IMR-90 (cell line): ENCODE measurements at places on chromosomes 5 and 9.

- no peak for DNase-seq
These were observed 20.7 kb downstream of the EHMT1 start for GRCh38 chr9:137639303-137640051.

DNA sequence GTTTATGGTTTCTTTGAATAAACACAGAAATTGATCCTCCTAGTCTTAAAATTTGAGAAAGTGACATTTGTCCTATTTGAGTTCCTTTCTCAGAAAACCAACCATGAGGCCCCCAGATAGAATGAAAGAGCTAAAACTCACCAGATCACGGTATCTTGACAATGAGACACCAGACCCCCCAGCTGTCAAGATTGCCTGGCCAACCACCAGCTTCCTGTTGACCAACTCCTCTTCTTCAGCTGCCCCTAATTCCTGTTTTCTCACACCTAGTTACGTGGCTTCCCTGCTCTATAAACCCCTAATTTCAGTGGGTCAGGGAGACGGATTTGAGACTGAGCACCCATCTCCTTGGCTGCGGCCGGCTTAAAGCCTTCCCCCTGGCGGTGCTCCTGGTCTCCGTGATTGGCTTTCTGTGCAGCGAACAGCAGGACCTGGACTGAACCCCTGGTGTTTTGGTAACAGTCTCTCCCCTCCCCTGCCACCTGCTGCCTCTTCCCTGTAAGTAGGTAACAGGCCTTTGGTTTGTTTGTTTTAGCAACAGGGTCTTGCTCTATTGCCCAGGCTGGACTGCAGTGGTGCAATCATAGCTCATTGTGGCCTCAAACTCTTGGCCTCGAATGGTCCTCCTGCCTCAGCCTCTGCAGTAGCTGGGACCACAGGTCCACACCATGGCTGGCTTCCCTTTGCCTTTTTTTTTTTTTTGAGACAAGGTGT is 4.8 kb upstream of the ENTPD2 start:
- no peak for DNase-seq

DNA sequence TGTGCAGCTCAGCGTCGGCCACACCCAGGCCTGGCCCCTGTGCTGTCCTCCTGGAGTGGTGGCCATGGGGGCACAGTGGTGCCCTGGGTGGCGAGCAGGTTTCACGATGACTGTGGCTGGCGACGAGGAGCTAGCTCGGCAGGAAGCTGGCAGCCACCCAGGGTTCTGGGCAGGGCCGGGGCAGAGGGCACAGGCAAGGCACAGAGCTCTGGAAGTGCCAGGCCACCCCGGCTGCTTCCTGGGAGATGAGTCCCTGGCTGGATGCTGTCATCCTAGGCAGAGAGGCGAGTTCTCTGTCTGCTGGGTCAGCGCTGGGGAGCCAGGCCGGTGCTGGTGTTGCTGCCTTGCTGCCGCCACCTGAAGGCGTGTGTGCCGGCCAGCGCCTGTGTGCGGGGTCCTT is 51.7 kb downstream of the RXRA start:
- no peak for DNase-seq

- no peak for DNase-seq
These were observed 35.2 kb downstream of the ARHGAP26 start for GRCh38 chr5:142805339-142805738.

GRCh38 chr9:129949821-129950220 is 93.2 kb downstream of the FNBP1 start:
- no peak for DNase-seq

- peak; percentile 51 for DNase-seq
These were observed 367.6 kb downstream of the PDE4D start for GRCh38 chr5:59525957-59526356.

GRCh38 chr5:121038438-121038837 is 574.3 kb downstream of the PRR16 start:
- DNase-seq: no peak

DNA sequence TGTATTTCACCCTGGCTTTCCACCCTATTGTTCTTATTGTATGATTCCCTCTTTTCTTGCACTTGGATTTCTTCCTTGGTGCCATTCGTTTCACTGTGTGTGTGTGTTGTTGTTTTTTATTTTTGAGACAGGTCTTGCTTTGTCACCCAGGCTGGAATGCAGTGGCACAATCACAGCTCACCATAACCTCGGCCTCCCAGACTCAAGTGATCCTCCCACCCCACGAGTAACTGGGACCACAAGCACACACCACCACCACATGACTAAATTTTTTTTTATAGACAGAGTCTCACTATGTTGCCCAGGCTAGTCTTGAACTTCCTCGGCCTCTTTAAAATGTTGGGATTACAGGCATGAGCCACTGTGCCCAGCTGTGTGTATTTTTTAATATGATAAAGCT is 72.0 kb downstream of the MLLT3 start:
- DNase-seq: no peak

- no peak for DNase-seq
These were observed 287.8 kb downstream of the DTWD2 start for GRCh38 chr5:118700510-118700909.

GRCh38 chr9:70577671-70578070 is 163.2 kb upstream of the KLF9 start:
- DNase-seq: no peak

DNA sequence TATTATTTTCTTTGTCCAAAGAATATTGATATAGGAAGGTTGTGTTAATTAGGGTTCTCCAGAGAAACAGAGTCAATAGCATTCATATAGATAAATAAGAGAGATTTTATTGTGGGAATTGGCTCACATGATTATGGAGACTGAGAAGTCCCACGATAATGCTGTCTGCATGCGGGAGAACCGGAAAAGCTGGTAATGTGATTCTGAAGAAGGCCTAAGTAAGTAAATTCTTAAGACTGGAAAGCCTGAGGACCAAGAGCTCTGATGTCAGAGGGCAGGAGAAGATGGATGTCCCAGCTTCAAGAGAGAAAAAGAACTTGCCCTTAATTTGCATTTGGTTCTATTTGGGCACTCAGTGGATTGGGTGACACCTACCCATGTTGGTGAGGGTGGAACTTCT is 307.4 kb upstream of the C9orf72 start:
- DNase-seq: no peak

- DNase-seq: no peak
These were observed 185.8 kb upstream of the CDH6 start for GRCh38 chr5:31007672-31008071.

DNA sequence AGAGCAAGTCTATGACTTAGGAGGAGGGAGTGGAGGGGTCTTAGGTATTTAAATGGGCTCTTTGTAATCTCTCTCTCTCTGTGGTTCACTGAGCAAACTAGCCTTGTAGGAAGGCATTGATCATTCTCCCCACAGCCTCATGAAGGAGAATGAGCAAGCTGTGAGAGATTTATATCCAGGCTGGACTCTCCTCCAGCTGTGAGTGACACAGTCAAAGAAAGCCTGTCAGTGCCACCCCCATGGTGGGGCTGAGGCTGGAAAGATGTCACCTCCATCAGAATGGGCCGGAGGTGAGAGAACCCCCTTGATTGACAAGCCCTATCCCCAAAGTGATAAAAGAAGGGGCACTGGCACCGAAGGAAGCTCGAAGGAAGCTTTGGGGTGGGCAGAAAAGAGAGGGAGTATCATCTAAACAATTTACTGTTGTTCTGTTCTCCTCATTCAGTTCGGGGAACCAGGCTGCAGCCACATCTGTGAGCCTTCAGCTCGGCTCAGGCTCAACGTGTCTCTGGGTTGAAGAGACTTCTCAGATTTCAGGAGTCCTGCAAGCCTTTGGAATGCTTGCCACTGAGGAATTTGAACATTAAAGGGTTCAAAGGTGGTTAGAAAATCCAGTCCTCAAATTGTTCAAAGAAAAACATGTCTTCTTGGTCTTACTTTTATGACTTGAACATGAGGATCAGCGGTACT is 538.2 kb upstream of the ZNF462 start:
- DNase-seq: no peak

GRCh38 chr5:124454081-124454480 is 292.4 kb downstream of the ZNF608 start:
- no peak for DNase-seq

DNA sequence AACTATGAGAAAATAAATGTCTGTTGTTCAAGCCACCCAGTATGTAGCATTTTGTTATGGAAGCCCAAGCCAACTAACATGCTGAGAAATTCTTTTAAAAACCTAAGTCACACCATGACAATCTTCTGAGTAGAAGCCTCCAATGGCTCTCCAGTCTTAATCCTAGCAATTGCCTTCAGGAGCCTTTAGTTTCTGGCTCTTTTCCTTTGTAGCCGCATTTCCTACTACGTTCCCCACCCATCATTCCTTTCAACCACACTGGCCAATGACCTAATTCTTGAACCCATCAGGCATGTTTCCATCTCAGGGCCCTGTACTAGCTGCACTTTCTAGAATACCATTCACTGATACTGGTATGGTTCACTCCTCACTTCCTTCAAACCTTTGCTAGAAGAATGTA is 2.1 kb upstream of the MRPS30 start:
- DNase-seq: no peak

DNA sequence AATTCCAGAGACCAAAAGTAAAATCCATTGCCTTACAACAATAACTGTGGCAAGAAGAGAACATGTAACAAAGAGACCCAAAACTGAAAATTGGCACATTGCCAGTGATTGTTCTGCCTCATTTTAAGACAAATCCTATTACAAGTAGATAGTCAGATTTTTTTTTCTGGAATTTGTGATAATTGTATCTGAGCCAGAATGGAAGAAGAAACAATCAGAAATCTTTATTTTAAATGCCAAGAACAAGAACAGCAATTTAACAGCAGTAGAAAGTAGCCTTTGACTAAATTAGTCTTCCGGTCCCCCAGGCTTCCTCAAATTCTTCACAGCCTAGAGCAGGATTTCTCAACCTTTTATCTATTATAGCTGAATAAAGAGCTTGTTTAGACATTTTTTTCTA is 106.7 kb upstream of the PTPN3 start:
- DNase-seq: no peak

- DNase-seq: no peak
These were observed 18.6 kb upstream of the MED10 start for GRCh38 chr5:6396836-6397535.

DNA sequence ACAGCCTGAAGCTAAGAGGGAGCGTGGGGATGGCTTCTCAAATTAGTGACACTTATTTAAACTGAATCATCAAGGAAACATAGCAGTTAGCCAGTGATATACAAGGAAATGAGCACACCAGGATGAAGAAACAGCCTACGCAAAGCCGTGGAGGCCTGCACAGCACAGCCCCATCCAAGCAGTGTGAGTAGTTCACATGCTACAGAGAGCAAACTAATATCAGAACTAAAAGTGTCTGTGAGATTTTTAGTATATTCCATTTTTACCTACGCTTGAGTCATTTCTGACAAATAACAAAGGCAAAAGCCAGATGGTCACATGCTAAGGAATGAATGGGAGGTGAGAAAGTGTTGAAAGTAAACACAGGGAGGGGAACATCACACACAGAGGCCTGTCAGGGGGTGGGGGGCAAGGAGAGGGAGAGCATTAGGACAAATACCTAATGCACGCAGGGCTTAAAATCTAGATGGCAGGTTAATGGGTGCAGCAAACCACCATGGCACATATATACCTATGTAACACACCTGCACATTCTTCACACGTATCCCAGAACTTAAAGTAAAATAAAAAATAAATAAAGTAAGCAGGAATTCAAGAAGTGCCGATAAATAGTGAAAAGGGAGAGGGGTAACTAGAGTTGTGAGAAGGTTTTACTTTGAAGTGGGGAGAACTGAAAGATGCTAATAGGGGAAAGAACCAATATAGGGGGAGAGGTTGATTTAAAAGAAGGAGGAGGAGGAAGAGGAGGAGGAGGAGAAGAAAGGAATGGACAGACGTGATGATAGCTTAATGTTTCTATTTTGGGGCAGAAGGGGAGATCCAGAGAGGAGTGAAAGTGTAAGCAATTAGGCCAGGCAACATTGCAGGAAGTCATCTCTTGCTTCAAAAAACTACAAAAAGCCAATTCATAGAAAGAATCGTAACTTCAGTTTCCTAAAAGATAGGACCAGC is 100.9 kb upstream of the PTGER4 start:
- DNase-seq: peak; percentile 46

DNA sequence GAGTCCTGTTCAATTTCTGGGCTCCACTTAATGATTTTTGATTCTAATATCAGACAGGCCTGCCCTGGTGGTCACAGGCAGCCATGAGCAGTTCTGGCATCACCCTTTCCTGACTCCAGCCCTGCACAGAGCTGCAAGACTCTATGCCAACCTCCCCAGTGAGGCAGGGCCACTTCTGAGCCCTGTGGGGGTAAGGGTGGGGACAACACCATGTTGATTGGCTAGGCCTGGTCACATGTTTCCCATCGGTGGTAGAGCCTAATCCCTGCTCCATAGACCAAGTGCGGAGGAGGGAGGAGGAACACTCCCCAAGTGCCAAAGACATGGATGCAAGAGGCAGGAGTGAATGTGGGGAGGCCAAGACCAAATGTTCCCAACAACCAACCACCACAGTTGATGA is 134.6 kb downstream of the PHF2 start:
- no peak for DNase-seq

GRCh38 chr5:173281910-173282309 is 46.3 kb downstream of the STC2 start:
- peak; percentile 21 for DNase-seq

- peak; percentile 55 for DNase-seq
These were observed 28.6 kb downstream of the RNF44 start for GRCh38 chr5:176508603-176509002.

DNA sequence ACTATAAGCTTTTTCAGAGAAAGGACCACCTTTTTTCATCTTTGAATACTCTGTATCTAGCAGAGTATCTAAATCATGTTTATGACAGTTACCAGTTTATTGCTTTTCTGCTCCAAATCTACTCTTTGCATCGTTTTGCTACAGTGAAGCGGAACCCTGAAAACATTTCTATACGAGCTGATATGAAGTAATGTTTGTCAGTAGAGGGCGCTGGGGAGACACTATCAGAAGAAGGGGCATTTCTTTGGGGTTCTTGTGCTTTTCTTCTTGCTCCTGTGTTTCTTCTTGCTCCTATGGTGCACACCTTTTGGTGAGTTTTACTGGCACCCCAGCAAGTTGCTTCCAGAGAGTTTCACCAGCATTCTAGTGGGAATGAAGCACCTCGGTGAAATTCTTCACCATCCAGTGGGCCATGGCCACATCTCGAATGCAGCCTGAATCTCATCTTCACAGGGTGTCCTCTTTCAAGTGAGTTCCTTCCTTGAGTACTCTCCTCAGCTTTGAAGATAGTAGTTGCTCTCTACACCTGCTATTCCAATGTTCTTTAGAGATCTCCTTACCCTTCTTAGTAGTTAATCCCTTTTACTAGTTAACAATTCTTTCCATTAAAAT is 98.4 kb downstream of the FGF1 start:
- peak; percentile 59 for DNase-seq

GRCh38 chr9:127049581-127049980 is 72.9 kb downstream of the ANGPTL2 start:
- DNase-seq: peak; percentile 55

DNA sequence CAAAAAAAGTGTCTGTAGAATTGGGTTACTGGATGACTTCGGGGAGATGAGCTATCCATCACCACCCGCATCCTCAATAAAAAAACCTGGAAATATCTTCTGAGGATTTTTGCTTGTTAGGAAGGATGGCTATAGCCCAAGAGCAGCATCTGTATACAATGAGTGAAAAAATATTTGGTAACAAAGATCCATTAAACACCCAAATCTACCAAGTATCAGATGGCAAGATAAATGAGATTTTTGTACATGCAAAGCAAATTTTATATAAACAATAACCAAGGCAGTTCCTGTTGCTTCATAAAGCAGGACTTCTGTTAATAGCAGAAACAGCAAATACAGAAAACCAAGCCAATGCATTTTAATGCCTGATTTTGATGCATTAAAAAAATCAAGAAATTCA is 166.6 kb downstream of the SLC28A3 start:
- DNase-seq: peak; percentile 4

GRCh38 chr9:135907006-135907430 is 328 bp downstream of the CAMSAP1 start:
- DNase-seq: peak; percentile 28

- peak; percentile 83 for DNase-seq
These were observed 56.0 kb downstream of the AOPEP start for GRCh38 chr9:94782355-94783101.
